HFFc6 (cell line): ENCODE measurements at places on chromosomes 5 and 9. TPM values are rescaled to one million over a fixed set of nuclear protein-coding genes. Genes with fewer than 3 reads are reported as not detected.

Gene ENC1
- 23.2 to 54.1 TPM (median 34.4 TPM) in 3 replicates for total RNA-seq

DNA sequence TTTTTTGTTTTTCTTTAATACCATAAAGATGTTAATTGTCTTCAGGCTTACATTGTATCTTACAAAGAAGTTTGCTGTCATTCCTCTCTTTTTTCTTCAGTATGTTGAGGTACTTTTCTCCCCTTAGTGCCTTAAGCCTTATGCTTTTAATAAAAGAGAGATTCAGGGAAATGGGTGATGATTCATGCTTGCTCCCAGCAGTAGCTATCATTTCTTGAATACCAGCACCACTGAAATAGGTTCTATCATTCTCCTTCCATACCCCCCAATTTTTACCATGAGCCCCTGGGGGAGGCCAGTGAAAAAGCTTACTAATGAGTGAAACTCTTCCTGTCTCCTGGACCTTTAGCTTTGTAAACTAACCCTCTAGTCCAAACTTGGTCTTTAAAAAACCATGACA, 165.0 kb downstream of the FBXL7 start:
- peak; percentile 41 for DNase-seq

DNA sequence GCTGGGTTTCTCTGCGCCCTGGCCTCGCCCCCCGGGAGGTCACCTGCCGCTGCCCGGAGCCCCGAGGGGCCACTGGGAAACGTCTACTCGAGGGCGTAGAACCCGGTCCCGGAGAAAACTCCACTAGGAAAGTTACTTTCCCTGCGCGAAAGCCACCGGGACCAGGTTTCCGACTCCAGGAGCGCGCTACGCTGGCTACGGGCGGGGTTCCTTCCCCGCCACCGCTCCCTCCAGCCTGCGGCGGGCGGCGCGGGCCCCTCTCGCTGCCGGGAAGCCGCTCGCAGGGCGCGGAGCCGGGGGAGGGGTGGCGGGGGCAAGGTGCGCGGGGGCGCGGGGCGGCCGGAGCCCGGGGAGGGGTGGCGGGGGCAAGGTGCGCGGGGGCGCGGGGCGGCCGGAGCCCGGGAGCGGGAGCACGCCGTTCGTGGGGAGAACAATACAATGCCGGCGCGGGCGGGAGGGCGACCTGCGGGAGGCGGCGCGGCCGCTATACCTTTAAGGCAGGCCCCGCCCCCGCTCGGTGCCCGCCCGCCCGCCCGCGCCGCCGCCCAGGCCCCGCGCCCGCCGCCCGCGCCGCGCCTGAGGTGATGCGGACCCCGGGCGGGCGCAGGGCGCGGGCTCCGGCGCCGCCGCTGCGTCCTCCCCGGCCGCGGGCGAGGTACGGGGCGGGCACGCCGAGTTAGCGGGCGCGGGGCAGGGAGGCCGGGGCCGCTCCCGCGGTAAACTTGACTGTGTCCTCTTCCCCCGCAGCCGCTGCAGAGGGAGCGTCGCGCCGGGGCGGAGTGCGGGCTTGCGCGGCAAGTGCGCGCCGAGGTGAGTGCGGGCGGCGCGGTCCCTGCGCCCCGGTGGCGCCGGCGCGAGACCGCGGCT, 278.1 kb downstream of the AOPEP start:
- DNase-seq = no peak

DNA sequence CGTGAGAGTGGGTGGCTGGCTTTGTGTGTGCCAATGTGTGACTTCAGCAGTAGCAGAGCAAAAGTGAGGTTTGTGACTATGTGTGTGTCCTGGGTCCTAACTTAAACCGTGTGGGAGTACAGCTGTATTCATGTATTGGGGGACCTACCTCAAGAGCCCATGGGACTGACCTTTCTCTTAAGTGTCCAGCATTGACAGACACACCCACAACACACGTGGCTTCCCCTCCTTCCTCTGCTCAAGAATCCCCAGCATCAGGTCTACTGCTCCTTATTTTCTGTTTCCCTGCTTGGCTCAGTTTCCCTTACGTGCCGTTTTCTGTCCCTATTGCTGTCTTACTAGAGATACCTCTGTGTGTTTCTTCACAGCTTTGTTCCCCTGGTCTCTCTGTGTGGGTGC, 616 bp downstream of the IL11RA start:
- DNase-seq = no peak

- DNase-seq = no peak
These were observed 103.0 kb downstream of the GLIS3 start for GRCh38 chr9:4196886-4197285.

Gene CTNNA1
- 264 to 298 TPM (median 294 TPM) in 3 replicates for total RNA-seq

GRCh38 chr9:16728137-16728508, 142.3 kb downstream of the BNC2 start:
- no peak for DNase-seq

GRCh38 chr5:55711507-55712022, 559 bp downstream of the SLC38A9 start:
- no peak for DNase-seq

Gene JADE2
- total RNA-seq = 33.9 to 37.2 TPM (median 35.3 TPM) in 3 replicates

Gene MEIKIN
- not detected in 3 replicates for total RNA-seq

- no peak for DNase-seq
These were observed 800.7 kb upstream of the CTNND2 start for GRCh38 chr5:12704955-12705354.

- DNase-seq = no peak
These were observed 1.1 kb upstream of the AKNA start for GRCh38 chr9:114388764-114389375.

- no peak for DNase-seq
These were observed 77.1 kb downstream of the BAAT start for GRCh38 chr9:101307524-101308213.

DNA sequence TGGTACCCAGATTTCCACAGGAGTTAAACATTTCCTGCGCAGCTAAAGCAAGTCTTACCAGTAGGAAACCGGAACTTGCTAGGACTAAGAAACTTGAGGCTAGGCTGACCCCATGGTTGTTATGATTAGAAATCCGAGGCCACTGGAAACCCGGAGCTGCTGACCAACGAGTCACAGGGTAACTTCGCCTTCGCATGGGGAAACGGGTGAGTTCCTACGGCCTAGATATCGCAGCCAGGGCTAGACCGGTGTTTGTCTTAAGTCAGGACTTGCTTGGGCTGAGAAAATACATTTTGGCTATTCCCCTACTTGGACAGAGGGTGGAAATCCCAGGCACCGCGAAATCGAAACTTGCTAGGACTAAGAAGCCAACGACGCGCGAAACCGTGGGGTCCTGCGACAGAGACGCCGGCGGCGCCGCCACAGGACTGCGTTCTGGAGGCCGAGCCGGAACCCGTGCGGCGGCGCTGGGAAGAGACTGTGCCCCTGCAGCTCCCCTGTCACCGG, 1.6 kb upstream of the ANXA2R start:
- peak; percentile 81 for DNase-seq

GRCh38 chr9:27430750-27431535, 93.1 kb upstream of the IFNK start:
- no peak for DNase-seq

GRCh38 chr9:6007058-6007769, 8.2 kb downstream of the RANBP6 start:
- peak; percentile 84 for DNase-seq

DNA sequence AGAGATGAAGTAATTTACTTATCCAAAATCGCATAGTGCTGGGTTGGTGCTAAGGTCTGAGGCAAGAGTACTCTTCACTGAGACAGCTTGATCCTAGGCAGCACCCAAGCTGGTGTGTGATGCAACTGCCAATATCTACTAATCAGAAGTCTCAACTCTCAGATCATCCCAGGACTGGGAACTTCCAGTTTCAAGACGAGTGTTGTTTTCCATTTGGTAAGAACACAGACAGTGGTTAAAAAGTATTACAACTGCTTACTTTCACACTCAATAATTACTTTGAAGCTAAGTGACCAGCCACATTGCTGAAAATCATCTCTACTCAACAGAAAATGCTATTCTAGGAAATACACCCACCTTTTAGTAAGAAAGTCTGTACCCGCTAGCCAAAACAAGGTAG, 45.3 kb downstream of the FBXW11 start:
- no peak for DNase-seq

- DNase-seq = no peak
These were observed 298.7 kb upstream of the PTGER4 start for GRCh38 chr5:40381016-40381415.

DNA sequence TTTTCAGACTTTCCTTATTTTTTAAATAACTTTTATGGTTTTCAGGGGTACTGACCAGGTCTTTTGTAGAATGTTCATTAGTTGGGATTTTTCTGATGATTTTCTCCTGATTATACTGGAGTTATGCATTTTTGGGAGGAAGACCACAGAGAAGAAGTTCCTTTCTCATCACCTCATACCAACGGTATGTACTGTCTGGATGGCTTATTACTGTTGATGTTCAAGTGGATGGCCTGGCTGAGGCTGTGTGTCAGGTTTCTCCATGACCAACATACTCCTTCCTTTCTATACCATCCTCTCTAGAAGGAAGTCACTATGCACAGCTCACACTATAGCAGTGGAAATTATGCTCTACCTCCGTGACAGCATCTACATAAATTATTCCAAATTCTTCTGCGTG, 71.1 kb upstream of the NR3C1 start:
- no peak for DNase-seq

Gene RETREG1
- 0.14 to 0.34 TPM in 2 of 3 replicates, not detected in the other for total RNA-seq

Gene SOX30
- 0.10 to 0.27 TPM in 2 of 3 replicates, not detected in the other for total RNA-seq

- no peak for DNase-seq
These were observed 246.8 kb upstream of the DAB2 start for GRCh38 chr5:39671561-39671961.

Gene NR5A1
- not detected in 3 replicates for total RNA-seq

Gene TICAM2
- 8.3 to 16.9 TPM (median 8.3 TPM) in 3 replicates for total RNA-seq

- no peak for DNase-seq
These were observed 150.5 kb downstream of the TLE1 start for GRCh38 chr9:81538890-81539289.

- peak; percentile 89 for DNase-seq
These were observed 574.8 kb downstream of the PSAT1 start for GRCh38 chr9:78871452-78872331.

DNA sequence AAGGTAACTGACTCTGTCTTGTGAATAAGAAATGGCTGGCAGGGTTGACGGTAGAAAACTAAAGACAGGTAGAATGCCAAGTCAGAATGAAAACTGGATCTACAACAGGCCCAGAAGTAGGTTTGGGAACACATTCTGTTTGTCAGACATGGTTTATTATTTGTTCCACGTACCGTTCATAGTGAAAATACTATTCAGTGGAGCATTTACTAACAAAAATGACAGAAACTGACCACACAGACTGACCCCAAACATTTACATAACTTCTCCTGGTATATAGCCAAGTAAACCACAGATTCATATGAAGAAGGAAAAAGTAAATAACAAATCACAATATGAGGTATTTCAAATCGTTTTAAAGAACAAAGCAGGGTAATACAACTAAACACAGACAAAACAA, 73.7 kb downstream of the SLC38A9 start:
- DNase-seq = no peak

DNA sequence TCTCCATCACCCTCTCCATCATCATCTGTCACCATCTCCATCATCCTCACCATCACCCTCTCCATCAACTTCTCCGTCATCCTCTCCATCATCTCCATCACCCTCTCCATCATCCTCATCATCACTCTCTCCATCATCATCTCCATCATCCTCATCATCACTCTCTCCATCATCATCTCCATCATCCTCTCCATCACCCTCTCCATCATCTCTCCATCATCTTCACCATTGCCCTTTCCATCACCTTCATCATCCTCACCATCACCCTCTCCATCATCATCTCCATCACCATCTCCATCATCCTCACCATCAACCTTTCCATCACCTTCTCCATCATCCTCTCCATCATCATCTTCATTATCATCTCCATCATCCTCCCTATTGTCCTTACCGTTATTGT, 565.5 kb upstream of the SGCD start:
- no peak for DNase-seq

- DNase-seq = no peak
These were observed 1306.3 kb upstream of the ACO1 start for GRCh38 chr9:31078175-31078574.
